Activated CD4-positive, alpha-beta T cell treated with anti-CD3 and anti-CD28 coated beads for 24 hours (primary cell): ENCODE measurements at places on chromosomes 2 and 18.

DNA sequence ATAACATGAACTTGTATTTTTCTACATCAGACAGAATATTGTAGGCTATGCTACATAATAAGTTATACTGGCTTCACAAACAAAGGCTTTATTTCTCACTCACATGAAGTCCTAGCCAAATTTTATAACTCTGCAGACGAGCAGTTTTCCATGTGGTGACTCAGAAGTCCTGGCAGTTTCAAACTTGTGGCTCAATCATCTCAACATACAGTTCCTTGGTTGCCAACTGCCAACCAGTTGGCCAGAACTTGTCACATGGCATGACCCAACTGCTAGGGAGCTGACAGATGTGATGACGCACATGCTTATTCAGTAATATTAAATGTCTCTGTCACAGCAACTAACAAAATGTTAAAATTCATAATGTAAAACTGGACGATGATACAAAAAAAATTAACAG, 63.8 kb upstream of the ZC3H15 start:
- DNase-seq: no peak

- DNase-seq: no peak
Observed at GRCh38 chr2:145116834-145117725, 597.2 kb upstream of the ZEB2 start.

- DNase-seq: no peak
Observed at GRCh38 chr2:110157153-110157793, 41.7 kb upstream of the MALL start.

- DNase-seq: no peak
Observed at GRCh38 chr18:32021756-32022564, 3.3 kb downstream of the RNF125 start.

DNA sequence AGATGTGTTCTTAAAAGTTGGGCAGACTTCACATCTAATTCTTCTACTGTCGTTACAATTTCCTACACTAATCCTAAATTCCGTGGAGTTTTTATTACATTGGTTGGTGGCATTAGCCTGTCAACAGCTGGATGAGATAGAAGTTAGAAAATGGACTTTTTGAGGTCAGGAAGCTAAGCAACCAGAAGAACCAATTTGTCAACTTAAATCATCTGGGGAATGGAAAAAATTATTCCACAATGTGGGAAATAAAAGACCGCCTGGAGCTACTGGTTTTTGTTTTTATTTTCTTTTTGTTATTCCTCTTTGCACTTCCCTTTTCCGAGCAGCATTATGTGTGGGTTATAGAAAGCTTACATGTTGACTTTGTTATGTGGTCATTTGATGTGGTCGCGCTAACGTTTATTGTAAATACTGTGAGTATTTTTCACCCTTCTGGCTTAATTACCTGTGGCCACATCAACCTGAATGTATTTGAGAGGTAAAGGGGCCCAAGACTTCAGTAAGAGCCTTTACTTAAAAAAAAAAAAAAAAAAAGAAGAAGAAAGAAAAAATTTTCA, 75.3 kb downstream of the PTPRM start:
- DNase-seq: no peak

DNA sequence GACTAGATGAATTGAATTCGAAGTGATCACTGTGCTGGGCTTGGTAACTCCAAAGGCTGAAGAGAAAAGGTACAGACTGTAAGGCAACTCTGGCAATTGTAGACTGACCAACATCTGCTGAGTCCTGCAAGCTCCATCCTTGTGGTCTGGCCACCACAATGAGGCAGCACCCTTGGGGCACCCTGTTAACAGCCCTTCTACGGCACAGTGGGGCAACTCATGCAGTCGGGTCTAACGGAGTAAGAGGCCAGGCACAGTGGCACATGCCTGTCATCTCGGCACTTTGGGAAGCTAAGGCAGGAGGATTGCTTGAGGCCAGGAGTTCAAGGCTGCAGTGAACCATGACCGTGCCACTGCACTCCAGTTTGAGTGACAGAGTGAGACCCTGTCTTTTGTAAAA, 126.8 kb downstream of the ZAP70 start:
- no peak for DNase-seq

GRCh38 chr2:150605664-150606063, 118.2 kb upstream of the RND3 start:
- no peak for DNase-seq

GRCh38 chr2:220619525-220620220, 952.4 kb downstream of the EPHA4 start:
- DNase-seq: no peak

DNA sequence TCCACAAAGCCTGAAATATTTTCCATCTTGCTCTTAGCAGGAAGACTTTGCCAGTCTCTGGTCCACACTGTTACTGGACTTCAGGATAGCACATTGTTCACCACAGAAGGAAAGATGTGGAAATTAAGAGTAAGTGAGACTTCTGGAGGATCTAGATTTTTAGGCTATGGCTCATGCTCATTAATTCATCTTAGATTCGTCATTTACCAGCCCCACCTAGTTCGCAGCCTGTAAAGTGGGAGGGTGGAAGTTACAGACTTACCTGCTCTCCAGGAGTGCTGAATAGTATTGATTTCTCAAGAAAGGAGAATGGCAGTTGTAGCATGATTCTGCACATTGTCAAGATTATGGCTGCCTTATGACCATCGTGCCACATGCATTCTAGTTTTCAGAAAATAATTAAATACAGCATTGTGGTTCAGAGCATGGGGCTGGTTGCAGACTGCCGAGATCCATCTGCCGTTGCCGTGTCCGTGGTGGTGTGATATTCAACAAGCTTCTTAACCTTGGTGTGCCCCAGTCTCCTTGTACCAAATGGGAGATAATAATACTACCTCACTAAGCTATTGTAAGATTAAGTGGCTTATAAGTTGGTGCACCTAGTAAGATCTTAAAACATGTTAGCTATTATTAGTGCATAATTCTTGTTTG, 56.8 kb downstream of the RNF144A start:
- no peak for DNase-seq

GRCh38 chr2:77629539-77629938, 107.4 kb upstream of the LRRTM4 start:
- no peak for DNase-seq

DNA sequence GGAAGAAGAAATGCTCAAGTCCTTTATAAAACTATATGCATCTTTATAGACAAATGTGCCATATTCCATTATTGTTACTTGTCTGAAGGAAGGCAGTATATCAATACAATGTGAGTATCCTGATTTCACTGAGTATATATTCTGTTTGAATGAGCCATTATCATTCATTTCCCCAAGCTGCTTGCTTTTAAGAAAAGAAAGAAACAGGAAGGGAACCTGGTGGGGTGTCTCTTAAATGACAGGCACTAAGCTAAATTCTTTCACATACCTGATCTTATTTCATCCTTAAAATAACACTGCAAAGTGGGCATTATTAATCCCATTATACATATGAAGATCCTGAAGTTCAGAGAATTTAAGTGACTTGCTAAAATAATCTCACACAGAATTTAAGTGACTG, 307.9 kb downstream of the SLC8A1 start:
- no peak for DNase-seq
